Stimulated activated CD8-positive, alpha-beta memory T cell treated with anti-CD3 and anti-CD28 coated beads, Interleukin-2, amount 100 ng/mL, for 1 hour (primary cell): ENCODE measurements at places on chromosomes 6 and 20.

GRCh38 chr6:81105998-81106397 is 646.5 kb downstream of the TENT5A start:
- DNase-seq, result no peak

- DNase-seq, result no peak
Observed at GRCh38 chr6:12749531-12750379, 33.2 kb downstream of the PHACTR1 start.

DNA sequence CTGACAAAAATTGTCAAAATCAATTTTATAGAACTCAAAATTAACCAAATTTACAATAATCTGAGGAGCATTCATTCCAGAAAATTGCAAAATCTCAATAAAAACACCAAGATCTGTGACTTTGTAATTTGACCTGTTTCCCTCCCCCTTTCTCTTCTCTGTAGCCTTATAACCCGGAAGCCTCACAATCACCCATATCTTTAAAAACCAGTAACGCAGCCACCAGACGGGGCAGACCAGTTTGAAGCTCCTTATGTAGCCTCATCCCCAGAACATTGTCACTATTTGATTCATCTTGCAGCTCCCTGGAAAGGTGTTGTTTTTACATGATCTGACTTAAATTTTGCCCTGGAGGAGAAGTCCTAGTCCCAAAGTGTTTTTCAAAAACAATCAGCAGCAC is 27.5 kb upstream of the TGM6 start:
- no peak for DNase-seq

DNA sequence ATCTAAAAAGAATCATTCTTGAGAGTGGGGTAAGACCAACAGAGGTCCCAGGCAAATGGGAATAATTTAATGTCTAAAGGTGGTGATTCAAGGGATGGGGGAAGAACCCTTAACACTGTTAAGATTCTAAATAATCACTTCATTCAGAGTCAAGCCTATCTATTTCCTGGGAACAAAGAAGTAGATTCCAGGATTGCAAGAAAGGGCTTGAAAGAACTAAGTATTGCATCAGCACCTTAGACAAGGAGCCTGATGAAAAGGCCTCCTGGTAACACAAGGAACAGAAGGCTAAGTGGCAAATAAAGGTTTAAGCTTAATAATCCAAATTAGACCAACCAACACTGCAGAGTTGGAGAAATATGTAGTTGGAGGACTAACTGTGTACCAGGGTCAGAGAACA is 620.7 kb upstream of the BTBD3 start:
- no peak for DNase-seq

DNA sequence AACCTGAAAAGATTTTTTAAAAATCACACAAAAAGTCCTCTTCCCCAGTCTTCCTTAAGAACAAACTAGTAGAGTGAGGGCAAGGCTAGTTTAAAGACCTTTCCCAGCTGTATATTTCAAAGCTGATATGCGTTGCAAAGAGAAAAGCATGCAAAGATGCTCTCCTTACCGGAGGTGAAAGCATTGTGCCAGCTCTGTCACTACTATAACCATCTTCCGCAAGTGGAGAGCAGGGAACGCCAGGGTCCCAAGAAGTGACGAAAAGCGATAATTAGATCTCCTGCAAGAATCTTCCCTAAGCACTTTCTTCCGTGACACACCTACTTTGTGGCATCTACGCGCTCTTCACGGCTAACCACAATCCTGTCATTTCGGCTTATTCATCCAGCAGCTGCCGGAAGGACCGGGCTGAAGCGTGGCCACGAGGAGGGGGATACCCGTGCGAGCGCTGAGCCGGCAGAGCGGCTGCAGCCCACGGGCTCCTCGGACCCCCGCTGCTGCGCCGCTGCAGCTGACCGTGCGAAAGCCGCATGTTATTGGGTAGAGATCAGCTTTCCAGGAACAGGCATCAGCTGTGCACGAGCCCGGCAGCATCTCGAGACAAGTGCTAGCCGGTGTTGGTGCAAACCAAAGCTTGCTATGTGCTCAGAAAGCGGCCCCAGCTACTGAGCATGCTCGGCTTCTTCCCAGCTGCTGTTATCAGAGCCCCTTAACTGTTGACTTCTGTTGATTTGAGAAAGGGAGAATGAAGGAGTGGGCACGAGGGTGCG is 57.2 kb upstream of the ARHGAP18 start:
- DNase-seq, result no peak

GRCh38 chr6:23097566-23097965 is 528.2 kb downstream of the HDGFL1 start:
- DNase-seq, result no peak

DNA sequence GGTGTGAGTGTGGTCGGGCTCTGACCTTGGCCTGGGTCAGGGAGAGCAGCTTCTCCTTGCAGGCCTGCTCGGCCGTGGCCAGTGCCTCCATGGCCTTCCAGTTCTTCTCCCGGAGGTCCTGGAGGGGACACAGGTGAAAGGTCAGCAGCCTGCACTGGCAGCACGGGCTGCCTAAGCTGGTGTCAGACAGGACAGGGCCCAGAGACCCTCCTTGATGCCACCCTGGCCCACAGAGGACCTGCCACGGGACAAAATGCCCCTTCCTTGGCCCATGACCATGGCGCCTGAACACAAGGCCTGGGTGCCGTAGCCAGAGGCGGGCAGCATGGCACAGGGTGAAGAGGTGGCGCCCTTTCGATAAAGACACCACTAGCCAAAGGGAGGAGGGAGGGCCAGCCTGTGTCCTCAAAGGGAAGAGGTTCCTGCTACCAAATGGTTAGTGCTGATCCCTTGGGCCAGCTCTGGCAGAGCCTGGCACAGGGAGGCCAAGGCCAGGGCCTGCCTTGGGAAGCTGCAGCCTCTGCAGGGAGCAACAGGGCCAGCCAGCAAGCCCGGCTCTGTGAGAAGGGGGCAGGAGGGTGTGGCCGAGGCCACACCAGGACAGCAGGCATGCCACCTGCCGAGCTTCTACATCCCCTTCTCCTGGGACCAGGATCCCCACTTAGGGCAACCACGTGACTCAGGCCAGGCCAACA is 54.8 kb downstream of the DSTN start:
- DNase-seq, result no peak

DNA sequence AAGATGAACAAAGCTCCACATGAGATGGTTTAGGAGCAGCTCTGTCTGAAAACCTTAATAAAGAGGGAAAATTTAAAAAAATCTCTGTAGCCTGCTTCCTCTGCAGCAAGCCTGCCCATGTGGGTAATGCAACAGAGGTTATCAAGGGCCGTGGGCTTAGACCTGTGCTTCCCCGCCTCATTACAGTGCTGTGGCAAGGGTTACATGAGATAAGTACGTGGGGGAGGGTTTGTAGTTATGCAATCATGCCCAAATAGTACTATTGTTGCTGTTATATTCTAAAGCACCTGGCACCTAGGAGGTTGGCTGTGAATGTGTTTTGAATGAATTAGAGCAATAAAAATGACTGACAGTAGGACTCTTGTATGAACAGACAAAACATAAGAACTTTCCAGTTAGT is 68.3 kb downstream of the PKHD1 start:
- DNase-seq, result no peak

DNA sequence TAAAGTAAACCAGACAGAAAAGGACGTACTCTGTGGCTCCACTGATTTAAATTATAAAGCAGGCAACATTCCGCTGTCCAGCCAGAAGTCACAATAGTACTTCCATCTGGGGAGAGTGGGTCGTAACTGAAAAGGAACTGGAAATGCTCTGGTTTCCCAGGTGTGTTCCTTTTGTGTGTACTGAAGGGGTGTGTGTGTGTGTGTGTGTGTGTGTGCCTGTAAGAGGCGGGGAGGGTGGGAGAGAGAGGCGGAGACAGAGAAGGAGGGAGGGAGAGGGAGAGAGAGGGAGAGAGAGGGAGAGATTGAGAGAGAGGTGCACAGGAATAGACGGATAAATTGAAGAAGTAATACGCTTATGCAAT is 178.4 kb upstream of the ZNF184 start:
- no peak for DNase-seq
